Hepatocyte (in vitro differentiated cells): ENCODE measurements at places on chromosomes 13 and 19.

GRCh38 chr13:43074824-43075510 is 51.6 kb downstream of the DNAJC15 start:
- no peaks in the 10 kb centered on the region for H3K4me1 ChIP-seq
- H3K27ac ChIP-seq = no peak overlapping the region
- no peak for DNase-seq
- H3K27me3 ChIP-seq = no peaks in the 10 kb centered on the region

- no peaks in the 10 kb centered on the region for H3K27me3 ChIP-seq
- H3K4me3 ChIP-seq = no peak overlapping the region
- H3K4me1 ChIP-seq = no peaks in the 10 kb centered on the region
- H3K27ac ChIP-seq = no peak overlapping the region
Observed at GRCh38 chr13:92769046-92769445, 457.6 kb upstream of the GPC6 start.

DNA sequence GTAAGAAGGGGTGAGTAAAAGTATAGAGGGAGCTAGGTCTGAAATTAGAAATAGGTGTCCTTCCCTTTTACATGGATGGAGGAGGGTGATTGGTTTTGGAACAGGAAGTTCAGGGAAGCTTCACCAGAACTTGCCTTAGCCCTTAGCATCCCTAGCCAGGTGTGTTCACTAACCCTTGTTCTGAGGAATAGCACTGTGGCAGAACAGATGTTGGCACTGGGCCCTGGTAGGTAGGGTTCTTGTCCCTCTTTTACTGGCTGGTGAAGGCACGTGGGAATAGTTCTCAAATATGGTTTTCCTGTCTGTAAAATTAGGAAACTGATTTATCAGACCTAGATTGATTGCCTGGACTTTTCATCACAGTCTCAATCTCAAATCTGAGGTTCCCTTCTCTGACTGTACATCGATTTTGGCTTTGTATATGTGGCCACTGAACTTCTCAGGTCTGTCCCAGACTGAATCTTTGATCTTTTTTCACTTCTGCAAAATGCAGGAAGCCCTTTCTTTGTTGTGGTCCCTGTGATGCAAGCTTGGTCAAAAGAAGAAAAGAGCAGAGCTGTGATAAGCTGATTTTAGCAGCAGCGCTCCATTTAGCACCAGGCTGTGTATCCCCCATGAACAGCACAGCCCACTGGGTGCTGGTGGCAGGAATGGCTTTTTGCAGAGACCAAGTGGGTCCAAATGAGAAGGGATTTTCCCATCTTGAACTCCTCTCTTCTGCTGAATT is 86.2 kb upstream of the HTR2A start:
- no peaks in the 10 kb centered on the region for H3K36me3 ChIP-seq
- H3K4me3 ChIP-seq = no peak overlapping the region
- H3K27ac ChIP-seq = no peak overlapping the region
- H3K4me1 ChIP-seq = no peaks in the 10 kb centered on the region

DNA sequence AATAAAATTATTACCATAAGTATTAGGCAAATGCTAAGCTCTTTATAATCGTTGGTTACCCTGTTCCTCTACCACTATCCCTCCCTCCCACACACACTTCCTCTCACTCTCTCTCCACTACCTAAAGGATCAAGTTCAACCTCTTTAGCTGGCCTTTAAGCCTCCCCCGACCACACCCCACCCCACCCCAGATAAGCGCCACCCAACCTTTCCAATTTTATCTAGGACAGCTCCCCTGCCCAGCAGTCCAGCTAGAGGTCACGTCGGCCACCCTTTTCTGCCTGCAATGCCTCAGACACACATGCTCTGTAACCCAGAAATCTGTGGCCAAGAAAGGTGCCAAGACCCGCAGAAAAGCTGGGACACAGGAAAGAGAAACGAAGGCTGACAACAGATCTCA is 1.1 kb downstream of the LYPD4 start:
- no peaks in the 10 kb centered on the region for H3K4me1 ChIP-seq
- H3K4me3 ChIP-seq = no peak overlapping the region
- no peaks in the 10 kb centered on the region for H3K36me3 ChIP-seq
- H3K27me3 ChIP-seq = peaks cover 3% of the 10 kb centered on the region
- no peak overlapping the region for H3K27ac ChIP-seq

DNA sequence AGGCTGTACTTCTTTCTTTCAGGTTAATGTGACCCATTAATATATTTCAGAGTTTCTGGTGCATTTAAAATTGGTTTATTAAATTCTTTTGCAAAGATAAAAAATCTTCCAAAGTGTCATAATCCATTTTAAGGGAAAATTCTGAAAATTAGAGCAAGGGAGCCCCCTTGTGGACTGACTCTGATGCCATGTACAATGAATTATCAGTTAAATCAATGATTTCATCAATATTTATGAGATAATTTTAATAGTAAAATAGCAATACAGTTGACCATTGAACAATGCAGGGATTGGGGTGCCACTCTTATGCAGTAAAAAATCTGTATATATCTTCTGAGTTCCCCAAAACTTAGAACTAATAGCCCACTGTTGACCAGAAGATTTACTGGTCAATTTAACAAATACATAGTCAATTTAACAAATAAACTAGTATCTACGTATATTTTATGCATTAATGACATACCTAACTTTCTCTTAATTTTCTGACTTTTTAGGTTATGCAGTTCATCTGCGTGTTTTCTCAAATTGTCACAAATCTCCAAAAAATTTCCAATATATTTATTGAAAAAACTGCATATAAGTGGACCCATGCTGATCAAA is 479.1 kb upstream of the MIR17HG start:
- no peak overlapping the region for H3K4me3 ChIP-seq
- no peak overlapping the region for H3K27ac ChIP-seq
- H3K36me3 ChIP-seq = no peaks in the 10 kb centered on the region

DNA sequence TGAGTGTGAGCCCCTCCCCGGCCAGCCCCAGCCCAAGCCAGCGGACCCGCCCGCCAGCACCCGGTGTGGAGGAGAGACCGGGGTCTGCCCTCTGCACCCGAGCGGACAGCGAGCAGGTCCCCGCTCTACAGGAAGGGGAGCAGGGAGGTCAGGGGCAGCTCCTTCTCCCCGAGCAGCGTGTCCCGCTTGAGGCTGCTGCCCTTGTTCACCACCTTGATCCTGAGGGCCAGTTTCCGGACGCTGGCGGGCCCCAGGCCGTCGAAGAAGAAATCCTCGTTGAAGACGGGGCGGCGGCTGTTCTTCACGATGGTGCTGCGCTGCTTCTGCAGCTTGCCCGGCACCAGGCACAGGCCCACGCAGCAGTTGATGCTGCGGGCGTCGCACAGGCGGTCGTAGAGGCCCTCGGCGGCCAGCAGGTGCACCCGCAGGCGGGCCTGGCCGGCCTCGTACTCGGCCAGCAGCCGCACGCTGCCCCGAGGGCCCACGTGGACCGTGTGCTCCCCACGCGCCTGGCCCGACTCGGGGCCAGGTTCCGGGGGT is 1.9 kb downstream of the C2CD4C start:
- H3K27me3 ChIP-seq = peaks cover 12% of the 10 kb centered on the region
- H3K4me3 ChIP-seq = no peak overlapping the region
- no peak overlapping the region for H3K27ac ChIP-seq
- H3K4me1 ChIP-seq = peaks cover 7% of the 10 kb centered on the region
- no peak for DNase-seq
- no peaks in the 10 kb centered on the region for H3K36me3 ChIP-seq

DNA sequence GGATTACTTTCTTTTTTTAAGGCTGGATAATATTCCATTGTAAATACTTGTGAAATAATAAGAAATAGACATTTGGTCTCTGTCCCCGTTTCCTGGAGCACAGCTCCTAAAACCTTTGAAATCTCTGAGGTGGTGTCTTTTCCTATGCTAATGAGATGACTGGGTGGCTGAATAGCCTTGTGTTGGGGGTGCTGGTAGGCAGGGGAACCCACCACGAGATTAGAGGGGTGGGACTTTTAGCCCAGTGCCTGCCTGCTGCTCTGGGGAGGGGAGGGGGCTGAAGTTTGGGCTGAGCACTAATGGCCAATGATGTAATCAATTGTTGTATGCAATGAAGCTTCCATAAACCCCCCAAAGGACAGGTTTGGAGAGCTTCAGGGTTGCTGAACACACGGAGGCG is 175.7 kb downstream of the FGF9 start:
- no peaks in the 10 kb centered on the region for H3K27me3 ChIP-seq
- no peaks in the 10 kb centered on the region for H3K36me3 ChIP-seq
- H3K27ac ChIP-seq = no peak overlapping the region
- DNase-seq = no peak
- no peaks in the 10 kb centered on the region for H3K4me1 ChIP-seq
- no peak overlapping the region for H3K4me3 ChIP-seq

- H3K27me3 ChIP-seq = no peaks in the 10 kb centered on the region
- H3K36me3 ChIP-seq = no peaks in the 10 kb centered on the region
- H3K4me1 ChIP-seq = peaks cover 4% of the 10 kb centered on the region
- DNase-seq = no peak
Observed at GRCh38 chr13:36413161-36413560, 19.1 kb upstream of the CCNA1 start.

GRCh38 chr19:46492841-46493235 is 2.8 kb downstream of the PNMA8B start:
- DNase-seq = no peak
- no peak overlapping the region for H3K27ac ChIP-seq
- H3K4me3 ChIP-seq = no peak overlapping the region
- peaks cover 33% of the 10 kb centered on the region for H3K27me3 ChIP-seq
- no peaks in the 10 kb centered on the region for H3K36me3 ChIP-seq
- peaks cover 23% of the 10 kb centered on the region for H3K4me1 ChIP-seq

- H3K27me3 ChIP-seq = no peaks in the 10 kb centered on the region
- H3K36me3 ChIP-seq = no peaks in the 10 kb centered on the region
- H3K4me1 ChIP-seq = no peaks in the 10 kb centered on the region
Observed at GRCh38 chr19:2747349-2747748, 7.5 kb upstream of the SLC39A3 start.

DNA sequence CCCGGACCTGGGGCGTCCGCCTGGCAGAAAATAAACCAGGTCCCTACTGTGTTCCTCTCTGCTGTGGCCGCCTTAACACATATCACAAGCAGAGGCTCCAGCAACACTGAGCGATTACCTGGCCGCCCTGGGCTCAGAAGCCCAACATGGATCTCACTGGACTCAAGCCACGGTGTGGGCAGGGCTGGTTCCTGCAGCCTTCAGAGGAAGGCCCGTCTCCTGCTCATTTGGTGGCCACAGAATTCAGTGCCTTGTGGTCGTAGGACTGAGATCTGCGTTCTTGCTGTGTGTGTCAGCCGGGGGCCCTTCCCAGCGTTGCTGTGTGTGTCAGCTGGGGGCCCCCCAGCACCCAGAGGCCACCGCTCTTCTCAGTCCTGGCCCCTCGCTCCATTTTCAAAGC is 30.2 kb downstream of the C2CD4C start:
- no peaks in the 10 kb centered on the region for H3K4me1 ChIP-seq
- H3K27ac ChIP-seq = no peak overlapping the region
- no peaks in the 10 kb centered on the region for H3K27me3 ChIP-seq
- H3K36me3 ChIP-seq = no peaks in the 10 kb centered on the region
- no peak for DNase-seq

GRCh38 chr13:36382030-36382429 is 35.8 kb upstream of the SPART start:
- H3K36me3 ChIP-seq = no peaks in the 10 kb centered on the region
- no peak for DNase-seq
- no peak overlapping the region for H3K27ac ChIP-seq
- H3K4me1 ChIP-seq = peaks cover 13% of the 10 kb centered on the region
- no peak overlapping the region for H3K4me3 ChIP-seq

GRCh38 chr13:102561933-102562332 is 34.9 kb upstream of the TPP2 start:
- no peak for DNase-seq
- H3K4me1 ChIP-seq = no peaks in the 10 kb centered on the region
- no peak overlapping the region for H3K4me3 ChIP-seq
- H3K36me3 ChIP-seq = no peaks in the 10 kb centered on the region
- peaks cover 8% of the 10 kb centered on the region for H3K27me3 ChIP-seq

DNA sequence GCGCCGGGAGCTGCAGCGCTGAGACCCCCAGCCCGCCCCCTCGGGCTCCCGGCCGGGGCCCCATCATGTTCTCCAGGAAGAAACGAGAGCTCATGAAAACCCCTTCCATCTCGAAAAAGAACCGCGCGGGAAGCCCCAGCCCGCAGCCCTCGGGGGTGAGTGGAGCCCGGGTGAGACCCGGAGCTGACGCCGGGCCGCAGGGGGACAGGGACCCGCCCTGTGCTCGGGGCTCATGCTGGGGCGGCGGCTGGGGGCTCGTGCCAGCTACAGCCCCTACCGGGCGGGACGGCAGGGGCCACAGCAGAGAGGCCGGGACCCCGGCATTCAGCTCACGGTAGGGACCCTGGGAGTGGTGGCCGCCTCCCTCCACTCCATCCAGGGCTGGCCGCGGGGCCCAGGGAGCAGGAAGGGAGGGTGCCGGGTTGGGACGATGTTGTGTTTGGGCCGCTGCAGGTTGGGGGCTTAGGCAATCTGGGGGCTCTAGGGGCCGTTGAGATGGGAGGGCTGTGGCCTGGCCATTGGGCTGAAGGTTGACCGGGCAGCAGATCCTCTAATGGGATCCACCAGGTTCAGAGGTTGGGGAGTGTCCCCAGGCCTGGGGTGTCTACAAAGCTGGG is 482 bp downstream of the ARHGAP45 start:
- no peak for DNase-seq
- H3K27ac ChIP-seq = no peak overlapping the region
- peaks cover 28% of the 10 kb centered on the region for H3K4me1 ChIP-seq
- peaks cover 50% of the 10 kb centered on the region for H3K27me3 ChIP-seq

- H3K27me3 ChIP-seq = no peaks in the 10 kb centered on the region
- no peaks in the 10 kb centered on the region for H3K36me3 ChIP-seq
- peak; percentile 64 for DNase-seq
- H3K27ac ChIP-seq = peak overlapping the region; percentile 4
Observed at GRCh38 chr19:8396563-8397203, 6.5 kb downstream of the RAB11B start.

GRCh38 chr19:51034704-51035103 is at the start of gene KLK12:
Gene KLK12, minus strand, starts transcription at chr19:51035002. Its CDS starts 381 bp downstream, at chr19:51034621.
- no peaks in the 10 kb centered on the region for H3K4me1 ChIP-seq
- DNase-seq = no peak
- H3K27me3 ChIP-seq = no peaks in the 10 kb centered on the region

GRCh38 chr19:38539751-38540150 is 78.0 kb downstream of the MAP4K1 start:
- peaks cover 4% of the 10 kb centered on the region for H3K4me1 ChIP-seq
- no peaks in the 10 kb centered on the region for H3K36me3 ChIP-seq
- H3K27ac ChIP-seq = no peak overlapping the region

- H3K27ac ChIP-seq = no peak overlapping the region
- H3K36me3 ChIP-seq = no peaks in the 10 kb centered on the region
- H3K27me3 ChIP-seq = peaks cover 91% of the 10 kb centered on the region
- no peak overlapping the region for H3K4me3 ChIP-seq
- no peak for DNase-seq
Observed at GRCh38 chr13:99970651-99971575, 654 bp downstream of the ZIC5 start.

- H3K4me1 ChIP-seq = no peaks in the 10 kb centered on the region
- no peak overlapping the region for H3K27ac ChIP-seq
- H3K36me3 ChIP-seq = no peaks in the 10 kb centered on the region
- H3K4me3 ChIP-seq = no peak overlapping the region
- no peak for DNase-seq
Observed at GRCh38 chr19:15144046-15144646, 36.9 kb downstream of the SYDE1 start.

- no peak overlapping the region for H3K4me3 ChIP-seq
- DNase-seq = no peak
- H3K27ac ChIP-seq = no peak overlapping the region
- peaks cover 4% of the 10 kb centered on the region for H3K27me3 ChIP-seq
Observed at GRCh38 chr13:33776239-33776881, 41.6 kb upstream of the RFC3 start.
